HCEC 1CT (cell line): ENCODE measurements at places on chromosomes 4 and X.

- DNase-seq: no peak
These were observed 306.9 kb upstream of the SLIT2 start for GRCh38 chr4:19944806-19945205.

- DNase-seq: peak; percentile 5
These were observed 36.7 kb upstream of the HDAC8 start for GRCh38 chrX:72609313-72609712.

GRCh38 chrX:28542791-28543190 is 44.5 kb upstream of the IL1RAPL1 start:
- DNase-seq: no peak

DNA sequence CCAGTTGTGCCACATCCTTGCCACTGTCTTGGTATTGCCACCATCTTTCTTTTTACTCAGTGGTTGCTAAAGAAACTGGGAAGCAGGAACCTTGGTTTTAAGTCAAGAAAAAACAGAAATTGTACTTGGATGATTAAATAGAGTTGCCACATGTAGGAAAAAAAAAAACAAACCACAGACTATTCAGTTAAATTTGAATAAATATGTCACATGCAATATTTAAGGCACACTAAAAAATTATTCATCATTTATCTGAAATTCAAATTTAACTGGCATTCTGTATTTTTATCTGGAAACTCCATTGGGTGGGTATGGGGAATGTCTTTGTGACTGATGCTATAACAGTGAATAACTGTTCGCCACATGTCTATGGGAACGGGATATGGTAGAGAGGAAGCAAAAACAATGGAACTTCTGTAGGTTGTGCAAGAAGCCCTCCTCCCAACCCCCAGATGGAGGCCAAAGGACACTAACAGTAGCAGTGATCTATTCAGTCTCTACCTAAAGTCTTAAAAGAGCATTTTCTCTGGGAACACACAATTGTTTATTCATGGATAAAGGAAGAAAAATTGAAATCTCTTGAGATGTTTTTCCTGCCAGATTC is 57.0 kb upstream of the PLAC8 start:
- no peak for DNase-seq

DNA sequence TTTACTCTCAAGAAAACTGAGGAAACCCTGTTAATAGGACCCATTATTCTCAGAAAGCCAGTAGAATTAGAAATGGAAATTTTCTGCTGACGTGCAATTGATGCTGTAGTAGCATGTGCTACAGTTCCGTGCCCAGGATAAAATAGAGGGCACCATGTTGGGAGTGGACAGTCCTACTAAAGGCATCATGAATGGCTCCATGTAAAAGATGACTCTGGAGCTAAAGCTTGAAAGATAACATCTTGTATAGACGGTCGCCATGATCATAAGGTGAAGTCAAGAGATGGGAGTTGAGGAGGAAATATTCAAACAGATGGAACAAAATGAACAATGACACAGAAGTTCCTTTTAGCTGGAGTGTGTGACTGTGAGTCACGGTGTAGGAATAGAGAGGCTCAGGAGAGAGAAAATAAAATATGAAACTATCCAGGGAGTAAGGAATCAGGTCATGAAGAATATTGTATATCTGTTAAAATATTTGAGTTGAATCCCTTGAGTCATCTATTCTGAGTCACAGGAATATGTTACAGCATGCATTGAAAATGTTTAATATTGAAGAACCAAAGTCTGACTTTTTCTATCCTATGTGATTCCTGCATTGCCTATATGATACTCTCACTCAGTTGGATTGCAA is 31.8 kb downstream of the ANXA10 start:
- DNase-seq: peak; percentile 76

DNA sequence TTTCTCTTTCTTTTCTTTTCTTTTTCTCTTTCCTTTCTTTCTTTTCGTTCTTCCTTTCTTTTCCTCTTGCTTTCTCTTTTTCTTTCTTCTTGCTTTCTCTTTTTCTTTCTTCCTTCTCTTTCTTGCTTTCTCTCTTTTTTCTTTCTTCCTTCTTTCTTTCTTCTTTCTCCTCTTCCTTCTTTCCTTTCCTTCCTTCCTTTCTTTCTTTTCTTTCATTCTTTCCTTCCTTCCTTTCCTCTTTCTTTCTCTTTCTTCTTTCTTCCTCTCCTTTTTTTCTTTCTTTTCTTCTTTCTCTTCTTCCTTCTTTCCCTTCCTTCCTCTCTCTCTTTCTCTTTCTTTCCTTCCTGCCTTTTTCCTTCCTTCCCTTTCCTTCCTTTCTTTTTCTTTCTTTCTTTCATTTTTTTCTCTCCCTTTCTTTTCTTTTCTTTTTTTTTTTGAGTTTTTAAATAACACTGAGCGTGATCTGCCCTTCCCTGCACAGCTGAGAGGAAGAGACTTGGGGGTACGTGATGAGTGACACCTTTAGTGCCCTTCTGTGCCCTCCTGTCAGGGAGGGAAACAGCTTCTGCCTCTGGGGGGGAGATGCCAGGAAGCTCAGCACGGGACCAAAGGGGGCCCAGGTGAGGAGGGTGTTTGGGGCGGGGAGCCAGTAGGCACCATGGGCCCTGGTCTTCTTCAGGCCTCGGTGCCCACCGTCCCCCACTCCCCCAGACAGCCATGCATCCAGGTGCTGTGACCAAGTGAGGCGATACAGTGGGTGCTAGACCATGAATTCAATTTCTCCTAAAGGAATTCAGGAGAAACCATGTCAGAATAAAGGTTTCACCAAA is 36.6 kb upstream of the CDKN2AIP start:
- no peak for DNase-seq

DNA sequence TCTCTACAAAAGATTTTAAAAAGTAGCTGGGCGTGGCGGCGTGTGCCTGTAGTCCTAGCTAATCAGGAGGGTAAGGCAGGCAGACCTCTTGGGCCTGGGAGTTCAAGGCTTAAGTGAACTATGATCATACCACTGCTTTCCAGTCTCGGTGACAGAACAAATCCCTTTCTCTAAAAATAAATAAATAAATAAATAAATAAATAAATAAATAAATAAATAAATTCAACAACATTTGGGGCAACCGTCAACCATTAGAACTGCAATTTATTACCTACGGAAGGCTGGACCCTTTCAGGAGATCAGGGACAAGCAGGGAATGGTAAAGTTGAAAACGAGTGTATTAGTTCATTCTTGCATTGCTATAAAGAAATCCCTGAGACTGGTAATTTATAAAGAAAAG is 136.2 kb upstream of the USP9X start:
- DNase-seq: no peak

- DNase-seq: no peak
These were observed 5.7 kb downstream of the SPON2 start for GRCh38 chr4:1166509-1167243.
